ENCODE measurements at places on chromosomes 6 and 20.
A peak's percentile ranks its signal among the peaks of the same experiment; 100 is the strongest.

- no peak for DNase-seq
These were observed 57.2 kb upstream of the MRPS10 start for GRCh38 chr6:42274898-42275297.

- peak; percentile 65 for DNase-seq
These were observed 39.7 kb downstream of the TGM2 start for GRCh38 chr20:38125157-38126056.

DNA sequence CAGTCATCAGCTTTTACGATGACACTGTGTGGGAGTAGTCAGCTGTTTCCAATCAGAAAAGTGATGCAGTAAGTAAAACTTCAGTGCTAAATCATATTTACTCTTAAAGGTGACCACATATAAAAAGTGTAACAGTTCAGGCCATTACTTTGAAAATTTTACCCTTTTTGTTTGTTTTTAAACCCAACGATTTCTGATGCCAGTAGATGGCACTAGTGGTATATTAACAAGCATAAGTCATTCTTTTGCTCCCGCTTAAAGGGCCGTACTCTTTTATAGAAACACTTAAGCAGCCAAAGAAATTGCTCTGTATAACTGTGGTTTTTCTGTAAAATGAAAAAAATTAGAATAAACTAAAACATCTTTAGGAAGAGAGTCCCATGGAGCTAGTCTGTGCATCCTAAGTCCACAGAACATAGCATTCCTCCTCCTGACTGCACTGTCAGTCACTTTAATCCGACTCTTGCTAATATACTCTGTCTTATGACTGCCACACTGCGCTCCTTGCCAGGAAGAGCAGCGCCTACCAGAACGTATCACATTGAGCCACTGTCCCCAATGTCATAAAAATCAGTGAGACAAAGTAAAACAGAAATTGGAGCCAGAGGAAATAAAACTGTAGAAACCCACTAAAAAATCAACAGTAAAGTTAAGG lies 25.0 kb downstream of the HEBP2 start:
- DNase-seq = no peak

GRCh38 chr6:113645576-113645970 lies 211.6 kb upstream of the MARCKS start:
- DNase-seq = no peak

GRCh38 chr6:14711056-14711703 lies 534.7 kb upstream of the JARID2 start:
- no peak for DNase-seq

DNA sequence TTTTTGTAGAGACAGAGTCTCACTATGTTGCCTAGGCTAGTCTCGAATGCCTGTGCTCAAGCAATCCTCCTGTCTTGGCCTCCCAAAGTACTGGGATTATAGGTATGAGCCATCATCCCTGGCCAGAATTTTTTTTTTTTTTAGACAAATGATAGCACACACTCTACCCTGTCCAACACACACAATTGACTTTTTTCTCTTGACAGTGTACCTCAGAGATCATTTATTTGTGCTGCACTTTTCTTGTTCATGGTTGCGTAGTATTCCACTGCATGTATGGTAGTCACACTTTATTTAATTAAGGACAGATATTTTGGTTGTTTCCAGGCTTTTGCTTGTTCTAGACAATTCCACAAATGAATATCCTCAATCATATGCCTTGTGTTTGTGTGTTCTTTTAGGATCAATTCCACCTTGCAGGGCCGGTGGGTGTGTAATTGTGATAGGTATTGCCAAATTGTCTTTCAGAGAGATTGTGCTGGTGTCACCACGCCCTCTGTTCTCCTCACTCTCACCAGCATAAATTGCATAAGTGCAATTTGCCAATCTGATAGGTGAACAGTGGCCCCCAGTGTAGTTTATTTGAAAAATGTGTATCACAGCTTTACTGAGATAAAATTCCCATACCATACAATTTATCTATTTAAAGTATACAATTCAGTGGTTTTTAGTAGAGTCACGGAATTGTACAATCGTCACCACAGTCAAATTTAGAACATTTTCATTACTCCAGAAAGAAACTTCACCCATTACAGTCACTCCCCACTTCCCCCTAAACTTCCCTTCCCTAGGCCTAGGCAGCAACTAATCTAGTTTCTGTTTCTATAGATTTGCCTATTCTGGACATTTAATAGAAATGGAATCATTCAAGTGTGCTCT lies 20.1 kb downstream of the SRC start:
- DNase-seq = no peak

DNA sequence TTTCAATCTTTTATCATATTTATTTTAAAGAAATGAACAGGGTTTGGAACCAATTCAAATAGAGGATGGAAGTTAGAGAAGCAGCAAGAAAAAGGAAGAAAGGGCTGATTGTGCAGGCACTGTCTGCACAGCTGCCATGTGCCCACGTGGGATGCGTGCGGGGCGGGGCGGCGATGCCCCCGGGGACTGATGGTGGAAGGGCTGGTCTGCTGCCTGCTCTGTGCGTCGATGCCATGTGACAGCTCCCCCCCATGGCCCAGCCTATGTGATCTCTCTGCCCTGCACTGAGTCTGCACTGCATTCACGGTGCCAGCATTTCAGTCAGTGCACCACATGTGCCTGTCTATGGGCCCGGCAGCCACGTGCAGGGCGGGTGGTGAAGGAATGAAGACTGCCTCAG lies 96.4 kb downstream of the IRF4 start:
- DNase-seq = no peak

GRCh38 chr6:169328112-169328801 lies 74.6 kb upstream of the THBS2 start:
- peak; percentile 84 for DNase-seq

- DNase-seq = no peak
These were observed 366.5 kb downstream of the FOXA2 start for GRCh38 chr20:22217712-22218352.

DNA sequence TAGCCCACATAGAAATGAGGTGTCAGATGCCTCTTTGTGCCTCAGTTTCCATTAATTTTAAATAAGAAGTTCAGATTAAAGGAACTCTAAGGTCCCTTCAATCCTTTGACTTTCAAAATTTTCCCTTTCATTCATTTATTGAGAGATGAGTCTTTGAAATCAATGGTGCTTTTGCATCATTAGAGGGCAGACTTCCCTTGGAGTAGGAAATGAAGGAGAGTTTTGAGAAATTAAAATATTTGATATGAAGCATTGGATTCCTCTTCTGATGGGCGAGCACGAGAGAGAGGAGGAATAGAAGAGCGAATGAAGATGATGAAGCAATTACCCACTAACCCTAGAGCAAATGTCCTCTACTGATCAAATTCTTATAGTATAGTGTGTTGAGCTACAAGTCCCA lies 105.7 kb downstream of the EDN1 start:
- no peak for DNase-seq

DNA sequence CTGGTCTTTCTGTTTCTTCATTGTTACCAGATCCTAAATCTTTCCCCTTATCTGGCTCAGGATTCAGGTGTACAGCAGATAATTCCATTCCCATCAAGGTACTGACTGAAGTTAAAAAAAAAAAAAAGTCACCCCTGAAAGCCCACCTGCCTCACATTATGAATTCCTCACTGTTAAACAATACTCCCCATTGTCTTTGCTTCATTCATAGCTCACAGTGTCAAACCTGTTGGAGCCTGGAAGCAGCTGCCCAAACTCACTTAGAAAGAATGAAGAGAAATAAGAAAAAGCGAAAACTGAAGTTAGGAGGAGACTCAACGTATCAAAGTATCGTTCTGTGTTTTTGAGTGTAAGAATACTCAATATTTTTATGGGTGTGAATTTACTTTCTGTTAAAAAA lies 1.8 kb upstream of the DCBLD1 start:
- DNase-seq = no peak

DNA sequence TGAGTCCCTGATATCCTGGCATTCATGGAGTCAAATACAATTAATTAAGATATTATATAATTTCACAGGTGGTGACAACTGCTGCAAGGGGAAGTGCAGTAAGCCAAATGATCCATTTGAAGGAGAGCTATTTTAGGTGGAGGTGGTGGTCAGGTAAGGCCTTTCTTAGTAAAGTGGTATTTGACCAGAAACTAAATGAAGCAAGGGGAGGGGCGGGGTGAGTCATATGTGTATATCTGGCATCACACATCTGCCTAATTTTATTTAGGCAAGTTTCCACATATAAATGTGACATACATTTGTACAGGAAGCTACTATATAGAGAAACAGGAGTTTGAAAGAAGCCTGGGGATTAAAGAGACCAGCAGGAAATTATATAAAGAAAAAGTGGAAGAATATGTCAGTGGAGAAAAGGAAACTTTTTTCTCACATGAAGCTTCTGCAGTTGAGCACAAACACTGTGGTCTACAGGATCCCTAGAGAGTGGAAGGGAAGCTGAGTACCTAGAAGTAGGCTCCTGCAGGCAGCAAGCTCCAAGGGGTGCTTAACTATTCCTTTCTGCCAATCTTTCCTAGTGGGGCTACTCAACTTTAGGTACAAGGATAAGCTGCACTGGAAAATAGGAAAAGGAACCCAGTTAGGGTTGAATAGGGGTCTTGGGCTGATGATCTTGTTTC lies 99.6 kb downstream of the OGFRL1 start:
- DNase-seq = no peak

DNA sequence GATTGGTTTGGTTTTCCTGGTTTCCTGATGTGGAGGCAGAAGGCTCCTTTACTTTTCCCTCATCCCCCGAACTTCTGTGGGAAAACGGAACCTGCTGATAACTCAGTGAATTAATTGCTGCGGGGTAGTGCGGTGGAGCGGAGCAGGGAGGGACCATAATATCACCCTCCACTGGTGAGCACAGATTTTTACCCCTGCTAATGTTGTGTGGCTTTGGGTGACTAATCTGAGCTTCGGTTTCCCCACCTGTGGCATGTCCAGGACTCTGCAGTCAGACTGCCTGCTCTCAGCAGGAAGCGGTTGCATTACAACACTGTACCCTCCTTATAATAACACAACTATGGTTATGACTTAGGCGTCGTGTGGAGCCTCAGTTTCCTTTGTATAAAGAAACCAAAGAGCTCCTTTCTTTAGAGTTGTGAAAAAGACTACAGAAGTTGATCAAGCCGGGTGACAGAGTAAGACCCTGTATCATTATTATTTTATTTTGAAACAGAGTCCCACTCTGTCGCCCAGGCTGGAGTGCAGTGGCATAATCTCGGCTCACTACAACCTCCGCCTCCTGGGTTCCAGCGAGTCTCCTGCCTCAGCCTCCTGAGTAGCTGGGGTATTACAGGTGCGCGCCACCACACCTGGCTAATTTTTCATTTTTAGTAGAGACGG lies 2.2 kb upstream of the ID1 start:
- no peak for DNase-seq

DNA sequence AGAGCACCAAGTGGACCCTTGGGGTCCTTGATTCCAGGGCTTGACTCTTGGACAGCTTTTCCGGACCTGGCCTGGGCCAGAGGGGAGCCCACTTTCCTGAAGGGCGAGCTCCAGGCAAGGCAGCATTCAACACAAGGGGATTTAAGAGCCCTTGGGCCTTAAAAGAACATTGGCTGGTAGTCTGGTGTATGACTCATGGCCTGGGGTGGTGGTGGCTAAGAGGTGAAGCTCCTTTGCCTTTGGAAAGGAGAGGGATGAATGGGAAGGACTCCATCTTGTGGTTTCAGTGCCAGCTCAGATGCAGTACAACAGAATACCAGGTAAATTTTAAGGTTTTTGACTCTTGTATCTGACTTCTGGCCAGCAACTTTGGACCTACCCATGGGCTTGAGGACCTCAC lies 760.7 kb downstream of the GRIK2 start:
- no peak for DNase-seq

DNA sequence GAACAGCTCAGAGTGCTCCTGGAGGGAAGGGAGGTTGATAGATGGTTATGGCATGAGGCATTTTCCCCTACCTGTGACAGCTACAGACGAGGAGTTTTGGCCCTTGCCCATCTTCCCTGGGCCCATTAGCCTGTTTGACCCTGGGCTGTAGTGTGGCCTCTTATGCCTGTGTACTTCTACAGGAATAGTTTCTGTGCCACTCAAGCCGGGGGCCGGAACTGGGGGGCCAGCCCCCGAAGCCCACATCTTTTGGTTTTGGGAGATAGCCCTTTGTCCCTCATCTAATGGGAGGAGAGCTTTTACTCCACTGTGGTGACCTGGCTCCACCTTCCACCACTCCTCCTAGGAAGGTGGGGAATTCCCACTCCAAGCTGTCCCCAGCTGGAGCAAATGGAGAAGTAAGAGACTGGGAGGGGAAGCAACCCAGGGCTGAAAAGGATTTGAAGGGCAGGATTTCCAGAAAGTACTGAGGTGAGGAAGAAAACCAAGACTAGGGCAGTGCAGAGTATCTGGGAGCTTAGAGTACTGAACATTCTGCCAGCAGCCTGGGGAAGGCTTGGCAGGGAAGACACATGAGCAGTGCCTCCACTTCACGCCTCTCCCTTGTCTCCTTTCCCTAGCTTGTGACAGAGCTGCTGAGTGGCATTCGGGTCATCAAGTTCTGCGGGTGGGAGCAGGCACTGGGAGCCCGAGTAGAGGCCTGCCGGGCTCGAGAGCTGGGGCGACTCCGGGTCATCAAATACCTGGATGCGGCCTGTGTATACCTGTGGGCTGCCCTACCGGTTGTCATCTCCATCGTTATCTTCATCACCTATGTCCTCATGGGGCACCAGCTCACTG lies 6.9 kb downstream of the ABCC10 start:
- no peak for DNase-seq

- DNase-seq = no peak
These were observed 83.7 kb upstream of the ARMC2 start for GRCh38 chr6:108764580-108764950.

GRCh38 chr20:17661121-17661744 lies 20.8 kb downstream of the RRBP1 start:
- DNase-seq = peak; percentile 16

DNA sequence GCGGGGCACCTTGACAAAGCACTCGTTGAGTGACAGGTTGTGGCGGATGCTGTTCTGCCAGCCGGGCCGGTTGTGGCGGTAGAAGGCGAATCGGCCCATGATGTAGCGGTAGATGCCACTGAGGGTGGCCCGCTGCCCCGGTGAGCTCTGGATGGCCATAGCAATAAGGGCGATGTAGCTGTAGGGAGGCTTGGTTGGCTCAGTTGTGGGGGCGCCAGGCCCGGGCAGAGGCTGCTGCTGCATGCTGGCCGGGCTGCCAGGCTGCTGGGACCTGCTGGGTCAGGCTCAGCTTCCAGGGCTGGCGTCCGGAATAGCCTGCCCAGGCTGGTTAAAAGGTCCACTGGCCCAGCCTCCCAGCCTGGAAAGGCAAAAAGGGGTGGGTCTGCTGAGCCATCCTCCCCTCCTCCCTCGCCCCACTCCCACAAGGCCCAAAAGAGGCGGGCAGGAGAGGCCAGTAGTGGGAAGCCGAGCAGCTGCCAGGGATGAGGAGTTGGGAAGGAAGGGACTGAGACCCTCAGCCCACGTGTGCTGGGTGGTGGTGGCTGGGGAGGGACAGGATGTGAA lies at the start of gene FOXS1:
TSS of gene FOXS1 (minus strand) at position 305 of the 564 bp plus-strand sequence. CDS start at position 243, 62 bp downstream.
- peak; percentile 43 for DNase-seq

DNA sequence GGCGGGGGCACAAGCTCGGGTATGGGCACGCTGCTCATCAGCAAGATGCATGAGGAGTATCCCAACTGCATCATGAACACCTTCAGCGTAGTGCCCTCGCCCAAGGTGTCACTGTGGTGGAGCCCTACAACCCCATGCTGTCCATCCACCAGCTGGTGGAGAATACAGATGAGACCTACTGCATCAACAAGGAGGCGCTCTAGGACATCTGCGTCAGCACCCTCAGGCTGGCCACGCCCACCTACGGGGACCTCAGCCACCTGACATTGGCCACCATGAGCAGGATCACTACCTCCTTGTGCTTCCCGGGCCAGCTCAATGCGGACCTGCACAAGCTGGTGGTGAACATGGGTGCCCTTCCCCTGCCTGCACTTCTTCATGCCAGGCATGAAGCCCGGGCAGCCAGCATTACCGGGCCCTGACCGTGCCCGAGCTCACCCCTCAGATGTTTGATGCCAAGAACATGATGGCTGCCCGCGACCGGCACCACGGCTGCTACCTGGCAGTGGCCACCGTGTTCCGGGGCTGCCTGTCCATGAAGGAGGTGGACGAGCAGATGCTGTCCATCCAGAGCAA lies 12.8 kb downstream of the GABRR2 start:
- DNase-seq = no peak

All from uterus (tissue), 4 donors.